ENCODE measurements at places on chromosomes 2 and 18.

DNA sequence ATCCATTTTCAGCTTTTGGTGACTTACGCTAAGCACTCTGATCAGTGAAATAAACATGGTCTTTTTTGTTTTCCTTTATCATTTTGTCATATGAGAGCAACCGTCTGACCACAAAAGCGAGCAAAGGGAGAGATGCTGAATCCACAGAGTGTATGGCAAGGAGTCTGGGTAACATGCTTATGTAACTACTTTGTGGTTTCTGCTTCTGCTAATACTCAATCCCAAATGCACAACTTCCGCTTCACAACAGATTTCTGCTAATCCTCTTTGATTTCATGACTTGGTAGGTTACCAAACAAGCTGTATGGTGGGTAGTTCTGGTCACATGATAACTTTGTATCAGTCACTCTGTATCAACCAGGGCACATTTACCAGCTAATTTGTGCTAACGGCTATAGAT, 908.4 kb upstream of the CRIM1 start:
- DNase-seq, result no peak

GRCh38 chr2:15733867-15734673, 142.4 kb downstream of the DDX1 start:
- no peak for DNase-seq

GRCh38 chr2:69376403-69376802, 10.6 kb downstream of the GFPT1 start:
- DNase-seq, result no peak

GRCh38 chr2:25672494-25673299, 680 bp downstream of the DTNB start:
- DNase-seq, result no peak

GRCh38 chr18:631560-631959, 25.9 kb upstream of the TYMS start:
- no peak for DNase-seq

GRCh38 chr2:146615778-146616177, 1229.1 kb upstream of the ACVR2A start:
- DNase-seq, result no peak

DNA sequence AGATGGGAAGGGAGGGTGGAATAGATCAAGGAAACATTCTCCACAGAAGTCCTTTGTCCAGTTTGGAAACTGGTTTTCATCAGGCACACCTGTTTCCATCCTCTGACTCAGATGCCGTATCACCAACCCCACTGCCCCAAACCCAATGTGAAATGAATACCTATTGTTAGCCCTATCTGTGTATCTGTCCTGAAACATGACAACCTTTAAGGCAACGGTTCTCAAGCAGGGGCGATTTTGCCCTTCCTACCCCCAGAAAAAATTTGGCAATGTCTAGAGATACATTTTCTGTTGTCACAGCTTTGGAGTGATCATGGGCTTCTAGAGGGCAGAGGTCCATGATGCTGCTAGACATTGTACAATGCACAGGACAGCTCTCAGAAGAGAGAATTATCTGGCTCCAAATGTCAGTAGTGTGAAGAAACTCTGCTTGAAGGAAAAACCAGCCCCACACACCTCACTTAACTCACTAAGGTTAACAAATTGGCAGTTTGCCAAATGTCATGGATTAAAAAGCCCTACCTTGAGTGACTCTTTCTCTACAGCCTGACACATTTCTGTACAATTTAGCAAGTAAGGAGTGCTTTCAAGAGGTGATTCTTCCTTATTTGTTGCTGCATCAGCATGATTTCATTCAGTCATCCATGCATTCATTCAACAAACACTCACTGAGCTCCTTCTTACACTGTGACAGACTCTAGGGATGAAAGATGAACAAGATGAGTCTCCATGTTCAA, 3.4 kb downstream of the SCTR start:
- DNase-seq, result no peak

DNA sequence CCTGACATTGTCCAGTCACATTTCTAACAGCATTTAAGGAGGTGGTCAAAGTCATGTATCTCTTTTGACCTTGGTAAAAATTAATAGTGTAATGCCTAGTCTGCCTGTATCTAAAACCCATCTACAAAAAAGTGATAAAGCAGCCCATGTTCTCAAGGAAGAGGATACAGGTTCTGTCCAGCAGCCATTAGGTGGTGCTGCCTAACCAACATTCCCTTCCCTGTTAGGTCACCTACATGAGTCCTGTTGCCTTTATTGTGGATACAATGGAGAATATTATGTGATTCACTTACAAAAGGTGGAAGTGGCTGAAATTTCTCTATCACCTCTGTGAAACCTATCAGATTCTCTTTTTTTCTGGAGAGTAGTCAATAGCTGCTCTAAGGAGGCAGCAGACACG, 52.5 kb downstream of the AQP4 start:
- DNase-seq, result peak; percentile 51

- DNase-seq, result no peak
Observed at GRCh38 chr2:30867385-30867784, 60.1 kb upstream of the CAPN13 start.

GRCh38 chr2:52960881-52961280, 806.7 kb upstream of the CHAC2 start:
- DNase-seq, result no peak

GRCh38 chr2:134278553-134278952, 24.7 kb downstream of the MGAT5 start:
- DNase-seq, result no peak

DNA sequence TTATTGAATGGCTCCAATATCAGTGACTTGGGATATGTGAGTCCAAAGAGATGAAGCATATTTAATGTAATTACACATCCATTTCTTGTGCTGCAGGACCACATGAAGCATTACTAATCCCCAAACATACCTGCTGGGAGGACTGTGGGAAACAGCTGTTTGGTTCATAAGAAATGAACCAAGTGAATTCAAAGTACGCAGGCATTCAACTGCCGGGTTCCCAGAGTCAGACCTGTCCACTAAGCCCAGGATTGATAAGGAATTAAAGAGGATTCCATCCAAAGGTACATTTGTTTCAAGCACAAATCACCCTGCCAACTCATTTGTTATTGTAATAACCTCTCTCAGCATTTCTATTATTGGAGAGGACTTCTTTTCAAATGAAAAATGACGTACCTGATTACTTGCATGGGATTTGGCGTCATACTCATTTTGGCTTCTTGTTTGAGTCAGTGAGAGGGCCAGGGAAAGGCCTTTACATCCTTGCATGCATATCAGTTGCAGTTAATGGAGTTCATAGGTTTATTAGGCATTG, 230.7 kb downstream of the TXNL1 start:
- DNase-seq, result no peak

DNA sequence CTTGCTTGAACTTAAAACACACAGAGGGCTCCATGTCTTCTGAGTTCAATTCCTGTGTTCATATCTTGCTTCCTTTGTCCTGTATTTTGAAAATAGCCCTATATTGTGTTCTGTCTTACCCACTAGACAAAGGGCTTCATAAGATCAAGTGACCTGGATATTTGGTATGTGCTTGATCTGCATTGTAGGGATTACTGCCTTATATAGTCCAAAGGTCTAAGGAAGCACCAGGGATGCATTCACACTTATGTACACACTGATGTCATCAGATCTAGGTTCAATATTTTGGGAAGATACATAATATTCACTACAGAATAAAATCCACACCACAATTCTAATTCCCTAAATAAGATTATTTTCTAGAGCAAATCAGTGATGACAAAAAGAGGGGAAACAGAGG, 278.0 kb upstream of the KYNU start:
- no peak for DNase-seq

- peak; percentile 19 for DNase-seq
Observed at GRCh38 chr2:68487773-68488355, 20.5 kb downstream of the APLF start.

GRCh38 chr2:207071820-207072219, 93.9 kb downstream of the KLF7 start:
- DNase-seq, result no peak

DNA sequence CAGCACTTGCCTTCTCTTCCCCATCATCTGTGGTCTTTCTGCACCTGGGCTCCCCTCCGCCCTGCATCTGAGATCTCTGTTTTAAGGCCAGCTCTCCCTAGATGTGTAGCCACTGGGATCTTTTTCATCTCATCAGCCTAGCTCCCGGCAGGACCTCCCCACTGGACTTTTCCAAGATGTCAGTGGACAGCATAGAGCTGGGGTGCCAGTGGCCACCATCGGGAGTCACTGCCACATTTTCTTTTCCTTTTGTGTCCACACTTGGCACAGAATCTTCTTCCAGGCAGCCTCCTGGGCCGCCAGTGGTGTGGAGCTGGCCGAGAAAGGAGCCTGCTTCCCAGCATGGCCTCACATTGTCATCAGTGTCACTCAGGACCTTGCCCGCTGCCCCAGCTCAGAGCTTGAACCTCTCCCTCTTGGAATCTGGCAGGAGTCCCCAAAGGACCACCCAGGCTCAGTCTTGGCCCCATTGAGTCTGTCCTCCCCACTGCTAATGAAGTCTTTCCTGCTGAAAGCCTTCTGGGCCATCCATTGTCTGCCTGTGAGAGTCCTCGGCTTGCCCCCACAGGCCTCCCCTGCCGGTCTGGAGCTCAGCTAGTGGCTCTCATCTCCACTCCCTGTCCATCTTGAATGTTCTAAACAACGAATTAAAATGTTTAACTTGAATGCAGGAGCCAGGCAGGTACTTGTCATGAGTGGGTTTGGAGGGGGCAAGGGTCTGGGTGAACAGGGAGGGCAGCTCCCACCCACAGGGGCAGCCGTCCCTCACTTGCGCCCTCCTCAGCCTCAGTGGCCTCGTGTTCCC, 324.4 kb downstream of the GBX2 start:
- DNase-seq, result no peak

DNA sequence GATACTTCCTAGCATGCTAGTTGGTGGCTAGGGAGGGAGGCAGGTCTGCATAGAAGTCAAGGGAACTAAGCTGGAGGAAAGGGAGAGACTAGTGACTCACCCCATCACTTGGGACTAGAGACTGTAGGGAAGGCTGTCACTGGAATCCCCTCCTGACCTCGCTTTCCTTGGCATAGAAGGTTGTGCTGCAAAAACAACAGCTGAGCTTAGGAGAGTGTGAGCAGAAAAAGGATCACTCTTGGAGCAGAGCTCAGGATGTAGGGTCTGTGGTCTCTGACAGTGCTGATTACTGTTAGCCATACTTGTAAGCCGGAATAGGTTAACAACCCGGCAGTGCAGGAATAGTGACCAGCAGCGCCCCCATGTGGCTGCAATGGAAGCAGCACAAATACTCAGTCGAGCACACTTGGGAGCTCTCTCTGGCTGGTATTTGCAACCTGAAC, 66.9 kb upstream of the SMAD2 start:
- DNase-seq, result no peak

DNA sequence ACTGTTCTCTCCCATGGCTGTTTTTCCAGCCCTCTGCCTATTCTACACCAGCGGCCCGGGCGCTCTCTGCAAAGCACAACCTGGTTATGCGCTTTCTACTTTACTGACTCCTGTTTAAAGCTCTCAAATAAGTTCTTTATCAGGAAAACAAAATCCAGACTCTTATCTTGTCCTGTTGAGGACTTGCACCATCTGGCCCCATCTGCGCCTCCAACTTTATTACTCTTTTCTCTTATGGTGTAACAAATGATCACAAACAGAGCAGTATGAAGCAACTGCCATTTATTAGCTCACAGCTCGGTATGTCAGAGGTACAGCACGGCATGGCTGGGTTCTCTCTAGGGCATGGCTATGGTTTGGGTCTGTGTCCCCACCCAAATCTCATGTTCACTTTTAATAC, 236.5 kb upstream of the NT5C1B start:
- DNase-seq, result no peak

DNA sequence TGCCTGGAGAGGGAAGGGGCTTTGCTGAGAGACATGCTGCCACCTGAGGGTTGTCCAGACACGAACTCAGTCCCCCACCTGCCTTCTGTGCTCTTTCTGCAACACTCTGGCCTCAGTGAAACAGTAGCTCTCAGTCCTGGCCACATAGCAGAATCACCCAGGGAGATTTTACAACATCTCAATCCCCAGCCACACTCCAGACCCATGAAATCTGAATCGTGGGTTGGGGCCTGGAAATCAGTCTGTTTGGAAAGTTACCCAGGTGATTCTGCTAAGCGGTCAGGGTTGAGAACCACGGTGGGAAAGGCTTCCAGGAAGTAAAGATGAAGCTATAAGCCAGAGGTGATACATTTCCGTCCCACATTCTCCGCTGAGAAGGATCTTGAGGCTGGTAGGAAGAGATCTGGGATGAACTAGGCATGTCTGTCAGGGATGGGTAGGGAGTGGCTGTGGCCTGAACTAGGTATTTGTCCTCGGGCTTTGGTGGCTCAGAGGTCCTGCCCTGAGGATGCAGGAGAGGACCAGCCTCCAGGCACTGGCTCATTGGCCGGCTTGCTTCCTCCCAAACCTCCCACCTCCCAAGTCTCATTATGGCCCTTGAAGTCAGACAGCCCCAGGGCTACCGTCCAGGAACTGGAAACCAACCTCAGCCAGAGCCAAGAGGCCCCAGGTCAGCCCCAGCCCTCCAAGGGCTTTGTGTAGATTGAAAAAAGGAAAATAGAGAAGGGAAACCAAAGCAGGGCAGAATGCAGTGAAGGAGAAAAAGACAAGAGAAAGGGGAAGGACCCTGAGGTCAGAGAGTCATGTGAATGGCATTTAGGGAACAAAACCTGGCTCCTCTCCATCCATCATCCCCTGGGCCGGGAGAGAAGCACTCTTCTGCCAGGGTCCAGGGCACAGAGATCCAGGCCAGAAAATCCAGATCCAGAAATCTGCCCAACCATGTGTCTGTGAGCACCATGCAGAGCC, 119.6 kb downstream of the ZFP36L2 start:
- DNase-seq, result peak; percentile 53

DNA sequence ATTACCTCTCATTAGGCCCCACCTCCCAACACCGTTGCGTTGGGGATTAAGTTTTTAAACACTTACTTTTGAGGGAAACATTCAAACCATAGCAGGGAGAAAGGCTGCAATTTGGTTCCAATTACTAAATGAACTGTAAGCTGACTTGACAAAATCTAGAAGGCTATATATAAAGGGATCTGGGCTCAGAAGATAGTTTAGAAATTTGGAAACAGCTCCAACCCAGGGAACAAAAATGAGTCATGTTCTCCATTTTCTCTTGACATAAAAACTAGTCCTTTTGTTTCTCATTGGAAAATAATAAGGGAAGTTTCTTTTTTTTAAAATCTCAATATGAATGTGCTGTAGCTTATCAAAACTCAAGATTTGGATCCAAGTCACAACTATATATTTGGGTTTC, 17.5 kb downstream of the MOGAT1 start:
- no peak for DNase-seq

GRCh38 chr2:21438949-21439348, 315.2 kb downstream of the TDRD15 start:
- peak; percentile 5 for DNase-seq

GRCh38 chr2:207087046-207087902, 78.5 kb downstream of the KLF7 start:
- DNase-seq, result no peak

DNA sequence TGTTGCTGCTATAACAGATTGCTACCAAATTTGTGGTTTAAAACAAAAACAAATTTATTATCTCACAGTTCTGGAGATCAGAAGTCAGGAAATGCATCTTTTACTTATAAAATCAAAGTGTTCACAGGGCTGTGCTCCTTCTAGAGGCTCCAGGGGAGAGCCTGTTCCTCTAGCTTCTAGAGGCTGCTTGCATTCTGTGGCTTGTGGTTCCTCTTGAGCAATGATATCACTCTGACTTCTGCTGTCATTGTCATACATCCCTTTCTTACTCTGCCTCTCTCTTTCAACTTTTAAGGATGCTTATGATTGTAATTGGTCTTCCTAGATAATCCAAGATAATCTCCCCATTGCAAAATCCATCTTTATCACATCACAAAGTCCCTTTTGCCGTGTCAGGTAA, 6.1 kb upstream of the DCC start:
- no peak for DNase-seq

- DNase-seq, result no peak
Observed at GRCh38 chr18:48590678-48591077, 51.8 kb downstream of the CTIF start.

GRCh38 chr2:154978244-154978643, 279.7 kb downstream of the KCNJ3 start:
- no peak for DNase-seq

Data from muscle of back (tissue), 13 donors.